Hematopoietic multipotent progenitor cell treated with erythropoietin and hydrocortisone succinate and interleukin-3 and kit ligand, for 4 days (in vitro differentiated cells): ENCODE measurements at places on chromosomes 7 and 10.

DNA sequence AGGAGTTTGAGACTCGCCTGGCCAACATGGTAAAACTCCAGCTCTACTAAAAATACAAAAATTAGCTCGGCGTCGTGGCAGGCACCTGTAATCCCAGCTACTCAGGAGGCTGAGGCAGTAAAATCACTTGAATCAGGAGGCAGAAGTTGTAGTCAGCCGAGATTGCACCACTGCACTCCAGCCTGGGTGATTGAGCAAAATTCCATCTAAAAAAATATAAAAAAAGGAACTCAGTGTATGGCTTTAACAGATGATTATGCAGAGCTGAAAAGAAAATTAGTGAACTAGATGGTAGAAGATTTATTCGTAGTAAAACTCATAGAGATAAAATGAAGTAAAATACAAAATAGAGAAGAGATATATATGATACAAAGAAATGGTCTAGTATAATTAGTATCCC, 12.6 kb upstream of the CNOT4 start:
- no peak for DNase-seq

DNA sequence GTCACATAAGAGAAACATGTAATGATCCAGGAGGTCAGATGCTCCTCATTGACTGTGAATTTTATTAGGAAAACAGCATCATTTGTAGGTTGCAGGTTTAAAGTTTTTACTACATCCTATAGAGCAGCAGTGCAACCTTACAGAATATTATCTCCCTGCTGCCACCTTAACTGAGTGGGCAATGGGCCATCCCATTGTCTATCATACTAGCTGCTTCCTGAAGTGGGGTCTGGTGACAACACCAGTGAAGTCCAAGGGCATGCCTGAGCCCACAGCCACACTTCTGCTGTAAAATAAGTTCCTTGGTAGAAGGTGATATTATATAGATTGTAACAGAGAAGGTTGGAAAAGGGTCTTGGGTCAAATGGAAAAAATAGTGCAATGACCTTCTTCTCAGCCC, 4.0 kb upstream of the RAB18 start:
- DNase-seq: peak; percentile 64

GRCh38 chr7:27199849-27200760, at the start of gene HOXA13:
HOXA13 (minus strand) TSS chr7:27200091; CDS start chr7:27200077, 14 bp downstream.
- DNase-seq: peak; percentile 63

DNA sequence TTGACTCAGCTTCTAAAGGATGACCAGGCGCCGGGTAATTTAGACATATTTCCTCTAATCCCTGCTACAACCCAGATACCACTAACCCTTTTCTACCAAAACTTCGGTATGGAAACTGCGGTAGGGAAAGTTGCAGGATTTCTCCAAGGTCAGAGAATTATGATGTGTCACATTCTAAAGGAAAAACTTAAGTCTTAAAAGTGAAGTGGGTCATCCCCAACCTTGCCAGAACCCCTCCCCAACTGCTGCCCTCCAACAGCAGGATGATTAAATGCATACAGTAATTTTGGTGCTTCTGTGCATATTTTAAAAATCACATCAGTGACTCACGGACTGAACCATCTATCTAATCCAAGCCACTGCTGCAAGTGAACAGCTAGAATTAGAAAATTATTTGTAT, 52.7 kb downstream of the GRB10 start:
- DNase-seq: no peak

DNA sequence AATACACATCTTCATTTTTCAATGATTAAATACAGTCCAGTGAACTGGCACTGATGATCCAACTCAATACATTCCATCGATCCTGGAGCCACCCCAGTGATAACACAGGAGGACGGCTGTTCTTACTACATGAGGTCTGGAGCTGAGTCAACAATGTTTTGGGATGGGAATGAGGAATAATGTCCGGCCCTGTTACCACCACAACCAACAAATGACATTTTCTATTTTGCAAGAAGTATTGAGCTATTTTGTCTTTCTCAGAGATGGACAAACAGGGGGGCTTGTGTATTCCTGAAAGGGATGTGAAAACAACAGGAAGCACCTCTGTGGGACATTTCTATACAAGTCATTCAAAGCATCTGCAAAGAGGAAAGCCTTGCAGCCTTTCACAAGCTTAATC, 249.2 kb downstream of the PARD3 start:
- no peak for DNase-seq

- DNase-seq: no peak
These were observed 39.7 kb downstream of the AGAP3 start for GRCh38 chr7:151125846-151126481.

GRCh38 chr10:33534416-33534815, 199.9 kb upstream of the NRP1 start:
- DNase-seq: no peak

DNA sequence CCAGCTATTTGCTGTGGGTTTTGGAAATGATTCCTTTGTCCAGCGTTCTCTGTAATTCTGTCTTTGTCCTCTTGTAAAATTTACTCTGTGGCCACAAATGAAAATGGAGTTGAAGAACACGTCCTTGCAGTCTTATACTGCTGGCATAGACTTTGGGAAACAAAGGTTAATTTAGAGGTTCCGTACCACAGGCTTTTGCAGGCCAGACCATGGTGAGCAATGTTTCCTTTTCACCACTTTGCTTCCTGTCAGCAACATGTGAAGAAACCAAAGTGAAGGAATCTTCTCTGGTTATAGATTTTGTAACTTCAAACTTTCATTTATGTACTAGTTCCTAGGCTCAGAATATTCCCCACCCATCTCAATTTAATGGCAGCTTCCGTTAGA, 488.5 kb downstream of the MDFIC start:
- DNase-seq: peak; percentile 53

DNA sequence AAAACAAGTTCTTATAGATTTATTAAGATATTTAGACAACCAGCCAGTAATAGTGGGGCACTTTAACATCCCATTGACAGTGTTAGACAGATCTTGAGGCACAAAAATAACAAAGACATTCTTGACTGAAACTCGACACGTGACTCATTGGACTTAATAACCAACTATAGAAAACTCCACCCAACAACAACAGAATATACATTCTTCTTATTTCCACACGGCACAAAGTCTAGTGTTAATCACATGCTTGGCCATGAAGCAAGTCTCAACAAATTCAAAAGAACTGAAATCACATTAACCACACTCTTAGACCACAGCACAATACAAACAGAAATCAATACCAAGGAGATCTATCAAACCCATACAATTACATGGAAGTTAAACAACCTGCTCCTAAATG, 138.1 kb downstream of the ARL5B start:
- DNase-seq: no peak

GRCh38 chr7:76060842-76061241, 12.9 kb downstream of the MDH2 start:
- no peak for DNase-seq

DNA sequence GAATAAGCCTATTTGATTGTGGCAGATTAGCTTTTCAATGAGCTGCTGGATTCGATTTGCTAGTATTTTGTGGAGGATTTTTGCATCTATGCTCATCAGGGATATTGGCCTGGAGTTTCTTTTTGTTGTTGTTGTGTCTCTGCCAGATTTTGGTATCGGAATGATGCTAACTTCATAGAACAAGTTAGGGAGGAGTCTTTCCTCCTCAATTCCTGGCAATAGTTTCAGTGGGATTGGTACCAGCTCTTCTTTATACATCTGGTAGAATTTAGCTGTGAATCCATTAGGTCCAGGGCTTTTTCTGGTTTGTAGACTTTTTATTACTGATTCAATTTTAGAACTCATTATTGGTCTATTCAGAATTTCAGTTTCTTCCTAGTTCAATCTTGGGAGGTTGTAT, 43.4 kb upstream of the KLF14 start:
- no peak for DNase-seq

DNA sequence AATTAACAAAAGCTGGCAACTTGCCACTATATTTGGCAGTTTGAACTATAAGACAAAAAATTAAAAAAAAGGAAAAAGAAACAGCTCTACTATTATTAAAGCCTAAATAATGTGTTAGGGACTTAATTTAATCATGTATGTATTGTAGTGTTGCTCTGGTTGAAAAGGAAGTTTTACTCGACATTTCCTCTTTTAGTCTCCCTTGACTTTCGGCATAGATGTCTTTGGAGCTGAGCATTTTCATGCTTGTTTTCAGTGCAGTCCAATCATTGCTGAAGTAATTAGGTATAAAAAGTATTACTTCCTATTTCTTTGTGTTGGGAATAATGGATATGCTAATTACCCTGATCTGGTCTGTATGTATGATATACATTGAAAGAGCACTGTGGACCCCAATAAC, 216.8 kb upstream of the KLF6 start:
- no peak for DNase-seq

- no peak for DNase-seq
These were observed 48.3 kb downstream of the NOD1 start for GRCh38 chr7:30430276-30430675.

GRCh38 chr7:141511676-141512396, 39.4 kb upstream of the AGK start:
- DNase-seq: no peak

GRCh38 chr10:31926765-31927564, 1.7 kb downstream of the ARHGAP12 start:
- DNase-seq: no peak

DNA sequence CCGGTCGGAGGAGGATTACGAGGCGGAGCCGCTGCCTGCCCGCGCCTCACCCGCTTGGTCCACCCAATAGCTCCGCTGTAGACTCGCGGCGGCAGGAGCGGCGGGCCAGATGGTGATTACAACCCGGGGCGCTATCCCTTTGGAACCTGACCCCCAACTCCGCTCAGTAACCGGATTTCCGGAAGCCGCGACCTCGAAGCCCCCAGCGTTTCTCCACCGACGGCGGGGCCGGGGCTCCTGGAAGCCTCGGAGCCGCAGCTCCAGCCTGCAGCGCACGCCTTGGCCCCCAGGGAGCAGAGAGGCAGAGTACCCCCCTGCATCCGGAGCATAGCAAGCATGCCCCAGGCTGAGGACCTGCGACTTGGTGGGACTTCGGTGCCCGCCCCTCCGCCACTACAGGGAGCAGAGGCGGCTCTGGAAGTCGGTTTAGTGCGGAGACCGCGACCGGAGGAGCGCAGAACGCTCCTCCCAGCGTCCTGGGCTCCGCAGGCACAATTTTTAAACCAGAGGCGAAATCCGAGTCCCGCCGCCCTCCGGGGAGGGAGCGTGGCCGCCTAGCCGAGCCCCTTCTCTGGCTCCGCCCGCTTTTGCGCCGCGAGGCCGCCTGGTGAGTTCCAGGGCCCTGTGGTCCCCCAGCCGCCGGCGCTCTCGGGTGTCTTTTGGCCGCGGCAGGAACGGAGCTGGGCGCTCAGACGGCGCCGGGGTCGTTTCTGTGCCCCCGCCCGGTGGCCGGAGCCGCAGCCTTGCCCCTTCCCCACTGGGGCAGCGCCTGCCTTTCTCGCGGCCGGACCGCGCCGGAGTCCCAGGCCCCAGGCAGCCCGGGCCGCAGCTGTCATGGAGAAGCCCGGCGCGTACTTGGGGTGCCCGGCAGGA, 28.2 kb upstream of the BMS1 start:
- DNase-seq: peak; percentile 54

- DNase-seq: no peak
These were observed 274.2 kb upstream of the HABP2 start for GRCh38 chr10:113278664-113279063.

GRCh38 chr10:11434324-11434723, 177.1 kb downstream of the USP6NL start:
- DNase-seq: peak; percentile 68

DNA sequence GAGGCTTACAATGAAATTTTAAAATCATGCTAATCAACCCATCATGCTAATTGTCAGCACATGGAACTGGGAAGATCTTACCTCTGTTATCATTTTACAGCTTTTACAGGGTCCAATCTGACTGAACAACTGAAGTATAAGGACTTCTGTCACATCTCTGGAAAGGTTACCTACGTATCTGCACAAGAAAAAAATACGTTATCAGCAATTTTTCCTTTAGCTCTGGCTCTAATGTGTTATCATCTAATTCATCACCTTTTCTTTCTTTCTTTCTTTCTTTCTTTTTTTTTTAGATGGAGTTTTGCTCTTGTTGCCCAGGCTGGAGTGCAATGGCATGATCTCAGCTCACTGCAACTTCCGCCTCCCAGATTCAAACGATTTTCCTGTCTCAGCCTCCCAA, 8.7 kb downstream of the TIAL1 start:
- no peak for DNase-seq

DNA sequence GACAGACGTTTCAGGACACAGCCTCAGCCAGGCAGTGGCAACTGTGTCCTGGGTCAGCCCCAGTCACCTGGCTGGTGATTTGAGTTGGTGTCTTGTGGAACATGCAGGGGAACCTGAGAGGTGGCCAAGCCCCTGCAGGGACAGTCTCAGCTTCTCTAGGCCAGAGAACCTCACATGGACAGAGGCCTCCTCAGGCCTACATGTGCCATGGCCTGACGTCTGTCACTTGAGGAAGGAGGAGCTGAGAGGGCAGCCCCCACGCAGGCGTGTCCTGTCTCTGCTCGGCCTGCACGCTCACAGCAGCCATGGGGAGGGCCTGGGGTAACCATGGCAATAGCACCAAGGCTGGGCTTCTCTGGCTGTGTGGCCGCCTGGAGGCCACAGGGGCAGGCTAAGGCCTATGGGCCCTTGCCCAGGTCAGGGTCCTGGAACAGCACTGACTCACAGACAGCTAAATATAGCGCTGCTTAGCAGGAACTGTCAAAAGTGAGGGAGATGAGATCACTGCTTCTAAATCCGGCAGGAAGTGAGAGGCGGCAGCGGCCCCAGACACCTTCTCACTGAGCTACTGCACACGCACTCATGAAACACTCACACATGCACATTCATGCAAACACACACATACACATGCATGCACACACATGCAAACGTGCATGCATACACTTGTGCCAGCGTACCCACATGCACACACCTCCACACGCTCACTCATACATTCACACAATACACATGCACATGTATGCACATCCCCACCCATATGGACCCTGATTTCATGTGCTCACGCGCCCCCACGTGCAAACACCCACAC, 57.0 kb downstream of the YKT6 start:
- DNase-seq: peak; percentile 74

DNA sequence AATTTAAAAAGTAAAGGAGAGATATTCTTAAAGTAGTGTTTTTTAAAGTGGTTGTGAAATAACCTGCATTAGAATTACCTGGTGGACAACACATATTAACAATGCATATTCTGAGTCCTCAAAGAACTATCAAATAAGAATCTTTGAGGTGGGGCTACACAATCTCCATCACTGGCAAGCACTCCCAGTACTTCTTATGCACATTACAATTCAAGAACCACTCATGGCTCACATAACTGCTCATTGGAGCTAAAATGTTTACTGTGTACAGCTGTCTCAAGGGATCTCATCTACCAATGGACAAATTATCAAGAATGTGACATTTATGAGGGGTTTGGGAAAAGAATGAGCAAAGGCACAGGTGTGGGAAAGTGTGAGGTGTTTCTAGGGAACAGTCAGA, 692.0 kb downstream of the PHTF2 start:
- DNase-seq: no peak

DNA sequence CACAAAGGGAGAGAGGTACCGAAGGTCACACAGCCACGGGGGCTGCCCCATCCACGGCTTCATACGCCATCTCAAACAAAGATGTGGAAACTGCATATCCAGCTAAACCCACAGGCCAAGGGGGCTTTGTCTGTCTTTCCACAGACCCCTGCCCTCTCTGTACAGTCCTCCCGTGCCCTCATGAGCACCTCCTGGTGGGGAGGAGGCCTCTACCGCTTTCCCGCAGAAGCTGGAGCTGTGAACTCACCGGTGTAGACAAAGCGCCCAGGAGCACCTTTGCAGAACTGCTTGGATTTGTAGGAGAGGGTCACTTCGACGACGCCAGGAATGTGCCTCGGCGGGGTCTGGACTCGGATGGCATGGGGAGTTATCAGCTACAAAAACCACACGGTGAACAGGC, 97.2 kb downstream of the EBF3 start:
- no peak for DNase-seq
